ENCODE measurements at places on chromosomes 7 and 10. TPM values are rescaled to one million over a fixed set of nuclear protein-coding genes. Genes with fewer than 3 reads are reported as not detected.

- DNase-seq: no peak
Observed at GRCh38 chr10:54708021-54708420, 93.0 kb downstream of the PCDH15 start.

GRCh38 chr7:74718336-74718735 is 55.5 kb upstream of the NCF1 start:
- no peak for DNase-seq

DNA sequence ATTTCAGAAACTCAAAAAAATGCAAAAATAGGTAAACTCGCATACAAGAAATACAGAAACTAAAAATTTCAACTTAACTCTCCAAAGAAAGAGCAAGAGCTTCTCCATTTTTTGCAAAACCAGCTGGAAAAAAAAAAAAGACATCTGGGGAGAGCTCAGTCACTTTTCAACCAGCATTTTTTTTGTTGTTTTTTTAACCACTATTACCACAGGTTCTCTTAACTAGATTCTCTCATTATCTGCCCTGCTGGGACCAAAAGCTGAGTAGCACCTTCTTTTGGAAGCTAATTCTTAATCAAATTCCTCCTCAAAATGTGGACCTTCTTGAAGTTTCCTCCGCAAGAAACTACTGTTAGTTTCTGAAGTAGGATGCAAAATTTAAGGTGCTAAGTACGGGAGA is 14.2 kb downstream of the IGF2BP3 start:
- no peak for DNase-seq

GRCh38 chr7:65441010-65441409 is 67.4 kb downstream of the ZNF92 start:
- no peak for DNase-seq

- DNase-seq: no peak
Observed at GRCh38 chr7:45363669-45364068, 206.1 kb downstream of the RAMP3 start.

DNA sequence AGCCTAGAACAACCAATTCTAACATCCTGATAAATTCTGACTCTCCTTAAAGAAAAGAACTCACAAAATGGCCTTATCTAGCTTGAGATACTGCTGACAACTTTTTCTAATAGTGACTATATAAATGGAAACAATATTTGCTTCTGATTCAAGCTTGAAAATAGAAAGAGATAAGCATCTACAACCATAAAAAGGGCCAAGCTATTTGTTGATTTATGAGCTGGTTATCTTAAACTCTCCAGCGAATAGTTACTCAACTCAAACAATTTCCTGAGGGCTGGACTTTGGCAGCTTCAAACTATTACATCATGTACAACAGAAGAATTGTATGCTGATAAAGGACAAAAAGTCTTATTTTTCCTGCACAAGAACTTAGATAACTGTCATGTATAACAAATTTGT is 4.6 kb downstream of the USP54 start:
- no peak for DNase-seq

DNA sequence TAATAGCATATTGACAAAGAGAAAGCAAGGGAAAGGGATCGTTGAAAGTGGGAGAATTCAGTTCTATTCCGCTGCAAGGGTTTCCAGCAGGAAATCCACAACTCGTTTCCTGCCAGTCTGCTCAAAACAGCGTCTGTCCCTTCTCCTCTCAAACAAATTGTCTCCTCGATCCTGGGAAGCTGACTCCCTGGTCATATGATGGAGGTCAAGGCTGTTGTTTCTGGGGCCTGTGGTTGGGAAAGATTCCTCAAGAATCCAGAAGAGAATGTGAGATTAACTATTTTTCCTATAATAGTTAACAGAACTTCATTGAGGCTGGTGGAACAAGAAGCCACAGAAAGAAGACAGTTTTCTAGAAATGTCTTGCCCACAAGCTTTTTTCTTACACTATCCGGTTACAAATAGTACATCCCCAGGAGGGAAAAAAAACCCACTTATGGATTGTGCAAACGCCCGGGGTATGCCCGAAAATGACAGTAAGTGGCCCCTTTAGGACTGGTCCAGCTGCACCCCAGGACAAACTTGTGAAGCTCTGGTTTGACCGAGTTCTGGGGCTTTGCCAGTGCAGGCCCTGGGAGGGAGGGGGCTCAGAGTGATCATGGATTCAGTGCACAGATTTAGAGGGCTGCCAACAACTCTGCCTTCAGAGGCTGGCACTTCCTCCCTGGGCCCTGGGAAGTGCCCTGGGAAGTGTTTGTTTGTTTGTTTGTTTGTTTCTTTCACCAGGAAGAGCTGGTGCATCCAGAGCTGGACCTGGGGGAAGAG is 49.4 kb upstream of the CTBP2 start:
- no peak for DNase-seq

GRCh38 chr7:21076054-21076453 is 289.4 kb upstream of the SP8 start:
- no peak for DNase-seq

DNA sequence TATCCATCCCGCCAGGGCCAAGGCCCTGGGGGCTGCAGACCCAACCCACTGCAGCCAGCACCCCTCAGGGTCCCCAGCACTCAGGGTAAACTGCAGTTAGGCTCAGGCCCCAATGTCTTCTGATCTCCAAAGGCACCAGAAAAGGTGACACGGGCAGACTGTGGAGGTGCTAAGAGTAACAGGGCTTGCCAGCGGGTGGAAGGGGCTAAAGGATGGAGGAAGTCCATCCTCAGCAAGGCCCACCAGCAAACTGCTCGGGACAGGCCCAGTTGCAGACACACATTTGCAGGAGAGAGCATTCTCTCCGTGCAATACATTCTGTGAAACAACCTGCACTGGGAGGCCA is 95.6 kb upstream of the DDC start:
- no peak for DNase-seq

DNA sequence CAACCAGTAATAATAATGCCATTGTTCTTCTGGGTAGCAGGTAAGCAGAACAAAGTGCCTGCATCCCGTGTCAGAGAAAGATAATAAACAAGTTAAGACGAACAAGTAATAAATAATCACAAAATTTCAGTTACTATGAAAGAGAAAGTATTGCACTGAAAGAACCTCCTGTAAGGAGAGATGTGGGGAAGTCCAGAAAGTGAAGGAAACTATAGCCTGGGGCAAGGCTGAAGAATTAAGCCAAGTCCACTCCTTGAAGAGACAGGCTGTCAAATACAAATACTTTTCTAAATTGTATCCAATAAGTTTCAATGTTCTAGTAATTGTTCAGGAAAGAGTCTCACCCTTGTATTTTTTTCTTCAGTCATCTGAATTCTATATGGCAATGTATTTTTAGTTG is 611.4 kb downstream of the MAGI2 start:
- no peak for DNase-seq

GRCh38 chr10:11616021-11616420 is 4.6 kb upstream of the USP6NL start:
- DNase-seq: no peak

GRCh38 chr7:121837462-121837861 is 35.5 kb upstream of the PTPRZ1 start:
- DNase-seq: no peak

DNA sequence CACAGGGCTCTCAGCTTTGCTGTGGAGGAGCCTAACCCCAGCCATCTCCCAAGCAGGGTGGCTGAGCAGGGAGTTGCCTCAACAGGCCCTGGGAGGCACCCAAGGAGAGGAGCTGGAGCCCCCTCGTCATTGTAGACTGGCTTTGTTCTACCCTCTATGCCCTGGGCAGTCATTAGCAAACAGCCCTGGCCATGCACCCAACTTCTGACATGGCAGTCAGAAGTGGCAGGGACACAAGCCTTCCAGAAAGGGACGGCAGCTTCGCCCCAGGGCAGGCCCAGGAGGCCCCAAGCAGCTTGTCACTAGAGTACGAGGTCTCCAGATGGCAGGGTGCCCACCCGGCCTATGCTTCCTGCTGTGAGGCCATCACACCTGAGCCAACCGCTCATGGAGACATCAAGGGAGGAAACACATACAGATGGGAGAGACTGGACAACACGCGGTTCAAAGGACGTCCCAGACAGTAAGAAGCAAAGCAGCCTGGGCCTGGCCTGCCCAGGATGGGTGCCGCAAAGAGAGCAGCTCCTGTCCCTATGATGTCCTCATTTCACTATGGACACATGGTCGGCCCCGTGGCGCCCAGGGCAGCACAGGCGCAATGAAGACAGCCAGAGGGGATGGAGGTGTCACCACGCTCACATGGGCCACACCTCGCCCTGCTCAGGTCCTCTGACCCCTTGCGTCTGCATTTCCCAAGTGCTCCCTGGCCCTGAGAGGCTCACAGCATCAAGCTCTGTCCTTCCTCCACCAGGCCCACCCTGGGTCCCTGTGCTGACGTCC is 190.9 kb upstream of the CXCL12 start:
- peak; percentile 70 for DNase-seq

DNA sequence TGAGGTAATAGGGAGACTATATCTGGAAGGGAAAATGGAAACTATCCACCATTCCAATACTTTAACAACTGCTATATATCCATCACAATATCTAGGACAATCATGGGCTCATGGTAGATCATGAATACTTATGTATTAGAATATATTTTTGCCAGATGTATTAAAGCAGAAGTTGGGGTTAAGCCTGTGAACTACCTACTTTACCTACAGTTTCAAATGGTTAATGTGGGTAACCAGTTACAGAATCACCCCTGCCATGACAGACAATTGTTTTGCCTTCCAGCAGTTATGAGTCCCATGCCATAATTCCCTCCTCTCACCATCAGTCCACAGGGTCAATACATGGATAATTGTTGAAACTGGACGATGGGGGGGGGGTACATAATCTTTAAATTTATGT is 29.9 kb upstream of the RAPGEF5 start:
- no peak for DNase-seq

DNA sequence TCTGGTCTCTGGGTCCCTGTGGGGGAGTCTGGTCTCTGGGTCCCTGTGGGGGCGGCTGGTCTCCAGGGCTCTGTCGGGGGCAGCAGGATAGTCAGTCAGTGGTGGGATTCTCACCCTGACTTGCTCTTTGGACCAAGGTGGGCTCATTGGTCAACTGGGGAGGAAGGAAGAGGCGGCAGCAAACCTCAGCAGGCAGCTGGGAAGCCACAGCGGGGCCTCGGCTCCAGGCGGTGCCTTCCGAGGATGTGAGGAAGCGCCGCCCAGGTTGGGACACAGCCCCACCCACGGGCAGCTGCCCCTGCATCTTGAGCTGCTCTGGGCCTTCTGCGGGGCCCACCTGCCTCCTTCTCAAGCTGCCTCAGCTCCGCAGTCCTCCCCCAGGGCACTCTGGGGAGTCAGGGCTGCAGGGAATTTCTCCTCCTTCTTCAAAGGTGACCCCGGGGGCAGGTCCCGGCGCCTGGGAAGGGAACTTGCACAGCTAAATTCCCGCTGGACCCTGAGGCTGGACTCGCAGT is 20.4 kb upstream of the KNDC1 start:
- DNase-seq: peak; percentile 73

GRCh38 chr7:159107161-159107892 is 37.3 kb downstream of the VIPR2 start:
- peak; percentile 68 for DNase-seq

DNA sequence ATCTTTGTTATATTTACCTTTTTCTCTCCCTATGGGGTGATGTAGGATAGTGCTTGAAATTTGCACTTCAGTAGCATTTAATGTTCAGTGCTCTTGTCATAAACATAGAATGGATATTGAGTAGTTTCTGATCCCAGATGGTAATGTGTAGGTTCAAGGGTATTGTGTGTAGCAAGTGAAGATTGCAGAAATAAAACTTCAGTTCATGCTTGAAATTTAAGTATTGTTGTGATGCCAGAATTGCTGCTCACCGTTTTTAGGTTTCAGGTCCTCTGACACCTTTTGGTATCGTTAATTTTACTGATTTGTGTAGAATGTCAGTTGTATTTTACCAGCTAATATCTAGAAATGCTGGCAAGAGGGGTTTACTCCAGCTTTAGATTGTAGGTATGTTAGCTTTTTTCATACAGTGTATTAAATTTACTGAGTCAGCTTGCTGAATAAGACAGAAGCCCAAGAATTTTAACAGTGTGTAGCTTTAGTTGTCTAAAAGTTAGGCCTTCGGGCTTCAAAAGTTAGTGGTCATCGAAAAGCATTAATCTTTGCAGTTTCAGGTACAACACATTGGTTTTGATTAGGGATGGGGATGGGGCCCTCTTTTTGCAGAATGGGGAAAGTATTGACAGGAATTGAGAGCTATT is 1.9 kb downstream of the PTEN start:
- DNase-seq: no peak

DNA sequence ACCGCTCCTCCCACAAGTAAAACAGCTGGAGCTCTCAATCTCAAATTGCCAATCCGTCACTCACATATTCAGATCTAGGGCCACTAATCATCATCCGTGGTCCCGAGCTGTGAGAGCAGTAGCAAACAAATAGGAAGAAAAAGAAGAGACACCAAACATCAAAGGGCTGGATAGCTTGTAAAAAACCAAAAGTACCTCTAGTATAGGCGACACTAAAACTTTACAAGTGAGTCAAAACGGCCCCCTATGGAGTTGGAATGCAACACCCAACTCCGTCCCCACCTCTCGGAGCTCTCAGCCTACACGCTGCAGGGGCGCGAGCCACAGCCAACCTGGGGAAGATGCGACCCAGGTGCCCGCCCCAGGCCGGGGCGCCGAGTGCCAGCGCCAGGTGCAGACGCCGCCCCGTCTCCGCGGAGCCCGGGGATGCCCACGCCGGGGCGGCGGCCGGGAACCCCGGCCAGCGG is 581 bp downstream of the FAM3C start:
- DNase-seq: no peak

The SYT15 gene
- total RNA-seq: 5.9 TPM

The MMRN2 gene
- 57.0 TPM for total RNA-seq

The AGR2 gene
- total RNA-seq: not detected

The AQP1 gene
- 422 TPM for total RNA-seq

The SLC26A3 gene
- not detected for total RNA-seq

The EPO gene
- not detected for total RNA-seq

The KCP gene
- total RNA-seq: 1.3 TPM

The DMTF1 gene
- 63.6 TPM for total RNA-seq
